NCI-H1436 treated with DMSO at 0.1 percent for 48 hours (cell line): ENCODE measurements at places on chromosomes 6 and 20.

DNA sequence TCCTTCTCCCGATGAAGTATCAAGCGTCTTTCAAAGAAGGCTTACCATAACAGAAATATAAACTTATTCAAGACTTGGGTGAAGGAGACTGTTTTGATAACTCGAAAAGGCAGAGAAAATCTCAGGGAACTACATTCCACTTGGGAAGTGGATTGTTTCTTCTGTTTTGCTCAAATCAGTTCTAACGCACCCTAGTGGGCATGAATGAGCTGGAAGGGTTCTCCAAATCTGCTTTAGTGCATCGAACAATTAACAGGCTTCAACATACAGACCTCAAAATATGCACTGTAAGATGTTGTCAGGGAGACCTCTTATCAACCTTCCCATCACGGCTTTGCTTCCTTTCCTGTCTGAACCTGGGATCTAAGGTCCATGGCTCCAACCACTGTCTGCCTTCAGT lies 392.5 kb downstream of the CD83 start:
- no peak for DNase-seq

GRCh38 chr6:43917878-43918382 lies 147.9 kb downstream of the VEGFA start:
- DNase-seq: no peak

- DNase-seq: no peak
These were observed 71.0 kb downstream of the PLAGL1 start for GRCh38 chr6:143936778-143937667.

GRCh38 chr6:95784869-95785268 lies 207.5 kb downstream of the MANEA start:
- no peak for DNase-seq

DNA sequence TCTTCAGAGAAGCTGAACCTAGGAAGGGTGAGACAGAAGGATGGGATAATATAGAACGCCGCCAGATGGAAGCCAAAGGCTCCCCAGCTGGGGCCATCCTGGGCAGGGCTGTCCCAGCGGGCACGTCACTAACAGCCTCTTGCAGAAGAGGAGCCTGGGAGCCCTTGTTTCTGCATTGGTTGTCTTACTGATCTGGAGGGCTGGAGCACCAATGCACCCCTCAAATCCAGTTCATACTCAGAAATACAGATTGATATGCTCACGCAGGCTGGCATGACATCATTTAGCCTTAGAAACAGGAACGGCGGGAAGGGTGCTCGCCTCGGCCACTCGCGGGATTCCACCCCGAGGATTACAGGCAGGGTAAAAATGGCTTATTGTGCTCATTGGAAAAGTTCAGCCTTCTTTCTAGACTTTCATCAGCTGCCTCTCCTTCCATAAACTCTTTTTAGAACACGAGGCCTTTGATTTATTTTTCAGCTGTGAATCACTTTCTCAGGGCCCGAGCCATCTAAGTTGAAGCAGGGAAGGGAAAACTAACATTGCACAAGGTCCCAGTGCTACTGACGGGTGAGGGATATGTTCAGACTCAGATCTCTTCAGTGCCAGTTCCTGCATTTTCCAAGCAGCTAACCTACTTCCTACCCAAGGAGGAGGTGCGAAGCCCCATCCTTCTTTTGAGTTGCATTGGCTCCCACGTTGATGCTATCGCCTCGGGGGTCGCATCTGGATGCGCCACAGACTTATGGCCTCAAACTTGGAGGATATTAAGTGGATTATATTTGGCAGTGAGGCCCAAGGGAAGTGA lies 82.3 kb downstream of the GMPR start:
- DNase-seq: no peak
